ENCODE measurements at places on chromosomes 2 and 18. TPM values are rescaled to one million over a fixed set of nuclear protein-coding genes. Genes with fewer than 3 reads are reported as not detected.

DNA sequence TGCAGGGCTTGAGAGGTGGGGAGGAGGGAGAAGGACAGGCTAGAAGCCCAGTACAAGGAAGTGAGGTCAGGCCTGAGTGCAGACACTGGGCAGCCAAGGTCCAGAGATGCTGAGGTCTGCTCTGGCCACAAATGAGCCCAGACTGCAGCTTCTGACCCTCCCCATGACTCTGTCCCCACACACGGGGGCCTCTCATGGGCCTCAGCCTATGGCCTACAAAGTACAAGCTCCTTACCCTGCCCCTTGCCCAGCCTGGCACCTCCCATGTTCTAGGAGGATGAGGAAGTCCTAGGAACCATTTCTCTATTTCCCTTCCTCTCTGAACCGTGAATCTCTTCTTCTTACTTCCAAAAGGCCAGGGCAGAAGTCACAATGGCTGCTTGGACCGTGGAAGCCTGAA is 193.8 kb downstream of the ANKRD30B start:
- no peak for DNase-seq

GRCh38 chr2:98847853-98848252 is 88.2 kb downstream of the CRACDL start:
- DNase-seq: no peak

EN1 gene
- total RNA-seq: 0.28 TPM

SPP2 gene
- not detected for total RNA-seq

DNA sequence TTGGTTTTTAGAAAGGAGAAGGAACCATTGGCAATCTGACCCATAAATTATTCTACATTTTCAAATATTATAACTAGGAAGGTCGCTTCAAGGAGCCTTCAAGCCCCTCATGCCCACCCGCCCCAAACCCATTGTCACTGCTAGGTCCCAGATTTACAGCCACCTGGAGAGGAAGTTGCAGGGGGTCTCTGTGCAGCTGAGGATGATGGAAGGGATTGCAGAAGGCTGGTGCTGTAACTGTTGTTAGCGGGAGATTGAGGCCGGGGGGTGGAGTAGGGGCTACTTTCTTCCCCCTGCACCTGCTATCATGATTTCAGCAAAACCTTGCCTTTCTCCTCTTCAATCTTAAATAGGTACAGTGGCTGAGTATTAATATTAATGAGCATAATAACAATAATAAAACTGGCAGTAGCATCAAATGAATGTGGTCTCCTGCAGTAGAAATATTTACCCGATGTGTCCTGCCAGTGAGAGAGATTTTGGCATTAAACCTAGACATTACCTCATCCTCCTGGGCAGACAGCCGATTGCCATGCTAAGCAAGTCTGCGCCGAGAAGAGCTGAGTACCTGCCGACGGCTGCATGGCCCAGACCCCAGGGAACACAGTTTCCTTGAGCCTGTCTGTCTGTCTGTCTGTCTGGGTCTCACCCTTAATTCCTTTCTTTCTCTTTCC is 225.4 kb downstream of the FAM210A start:
- DNase-seq: no peak

DNA sequence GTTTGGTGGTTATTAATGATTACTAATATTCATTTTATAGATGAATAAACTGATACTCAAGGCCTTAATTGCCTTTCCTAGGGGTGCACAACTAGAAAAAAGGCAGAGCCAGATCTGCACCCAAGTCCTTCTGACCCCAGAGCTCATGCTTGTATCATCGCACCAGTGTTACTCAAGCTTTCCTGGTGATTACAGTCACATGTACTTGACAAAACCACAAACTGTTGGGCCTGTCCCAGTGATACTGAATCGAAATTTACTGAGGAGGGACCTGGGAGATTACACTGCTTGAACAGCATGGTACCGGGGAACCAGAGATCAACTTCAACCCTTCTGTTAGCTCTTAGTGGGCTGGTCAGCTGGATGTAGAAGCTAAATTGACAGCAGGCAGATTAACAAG is 33.7 kb downstream of the FASTKD2 start:
- DNase-seq: no peak

SERPINB7 gene
- total RNA-seq: 1.1 TPM

AQP12B gene
- not detected for total RNA-seq

DNA sequence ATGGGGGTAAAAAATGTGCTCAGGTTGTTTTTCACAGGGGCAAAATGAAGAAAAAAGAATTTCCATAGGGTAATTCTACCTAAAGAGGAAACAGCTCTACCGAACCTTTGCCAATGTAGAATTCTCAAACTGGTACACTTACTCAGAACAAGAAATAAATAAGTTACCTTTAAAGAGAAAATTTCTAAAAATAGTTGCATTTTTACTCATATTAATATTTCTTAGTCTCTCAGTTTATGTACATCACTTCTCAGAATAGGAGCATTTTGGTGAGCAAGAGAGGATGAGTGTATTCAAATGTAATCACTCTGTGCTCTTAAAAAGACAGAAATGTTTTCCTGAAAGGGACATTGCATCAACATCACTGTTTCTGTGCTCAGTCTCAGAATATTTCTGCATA is 574.7 kb upstream of the SLC8A1 start:
- no peak for DNase-seq

TMEM200C gene
- not detected for total RNA-seq

DNA sequence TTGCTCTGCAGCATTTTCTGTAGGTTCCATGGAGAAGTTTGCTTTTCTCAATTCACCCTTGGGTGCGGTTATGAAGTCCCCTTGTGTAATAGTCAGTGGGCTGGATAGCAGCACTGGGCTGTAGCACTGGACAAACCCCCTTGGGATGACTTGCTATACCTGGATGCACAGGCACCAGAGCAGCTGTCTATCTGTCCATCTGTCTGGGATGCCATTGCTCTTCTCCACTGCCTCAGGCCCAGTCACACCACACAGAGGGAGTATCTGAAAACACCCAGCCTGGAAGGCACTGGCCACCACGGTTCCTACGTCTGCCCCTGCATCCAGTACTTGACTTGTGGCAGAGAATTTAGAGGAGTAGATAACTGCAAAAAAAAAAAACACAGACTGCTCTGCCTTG is 254.5 kb downstream of the TFCP2L1 start:
- no peak for DNase-seq

RAB27B gene
- total RNA-seq: 1.8 TPM

DNA sequence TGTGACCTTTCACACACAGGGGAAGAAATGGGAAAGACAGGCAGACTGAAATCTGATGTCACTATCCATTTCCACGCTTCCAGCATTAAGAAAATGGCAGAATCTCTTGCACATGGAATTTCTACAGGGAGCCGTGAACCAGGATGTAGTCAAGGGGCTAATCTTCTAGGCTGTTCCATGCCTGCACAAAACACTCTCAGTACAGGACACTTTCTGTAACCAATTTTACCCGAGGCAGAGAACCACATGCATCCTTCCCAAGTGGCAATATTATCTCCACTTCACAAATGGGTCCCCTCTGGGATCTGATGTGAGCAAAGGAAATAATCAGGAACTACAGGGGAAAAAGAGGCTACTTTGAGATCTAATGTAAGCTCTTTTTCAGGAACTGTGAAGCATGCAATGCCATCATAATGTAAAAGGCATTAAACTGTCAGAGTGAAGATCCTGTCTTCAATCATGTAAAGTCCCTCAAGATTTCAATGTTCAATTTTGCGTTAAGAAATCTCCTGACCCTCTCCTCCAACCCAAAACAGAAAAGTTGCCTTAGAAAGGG is 236.9 kb downstream of the RBM43 start:
- DNase-seq: no peak

- DNase-seq: no peak
Measured at GRCh38 chr18:24918257-24918656, 433.7 kb downstream of the ZNF521 start.

- no peak for DNase-seq
Measured at GRCh38 chr2:139067874-139068273, 287.7 kb upstream of the NXPH2 start.

- no peak for DNase-seq
Measured at GRCh38 chr2:51722311-51722710, 690.4 kb upstream of the NRXN1 start.

YES1 gene
- total RNA-seq: 91.0 TPM

GRCh38 chr2:84055816-84056215 is 403.3 kb downstream of the SUCLG1 start:
- no peak for DNase-seq

STAT4 gene
- 29.4 TPM for total RNA-seq

FAP gene
- total RNA-seq: 11.8 TPM

DNA sequence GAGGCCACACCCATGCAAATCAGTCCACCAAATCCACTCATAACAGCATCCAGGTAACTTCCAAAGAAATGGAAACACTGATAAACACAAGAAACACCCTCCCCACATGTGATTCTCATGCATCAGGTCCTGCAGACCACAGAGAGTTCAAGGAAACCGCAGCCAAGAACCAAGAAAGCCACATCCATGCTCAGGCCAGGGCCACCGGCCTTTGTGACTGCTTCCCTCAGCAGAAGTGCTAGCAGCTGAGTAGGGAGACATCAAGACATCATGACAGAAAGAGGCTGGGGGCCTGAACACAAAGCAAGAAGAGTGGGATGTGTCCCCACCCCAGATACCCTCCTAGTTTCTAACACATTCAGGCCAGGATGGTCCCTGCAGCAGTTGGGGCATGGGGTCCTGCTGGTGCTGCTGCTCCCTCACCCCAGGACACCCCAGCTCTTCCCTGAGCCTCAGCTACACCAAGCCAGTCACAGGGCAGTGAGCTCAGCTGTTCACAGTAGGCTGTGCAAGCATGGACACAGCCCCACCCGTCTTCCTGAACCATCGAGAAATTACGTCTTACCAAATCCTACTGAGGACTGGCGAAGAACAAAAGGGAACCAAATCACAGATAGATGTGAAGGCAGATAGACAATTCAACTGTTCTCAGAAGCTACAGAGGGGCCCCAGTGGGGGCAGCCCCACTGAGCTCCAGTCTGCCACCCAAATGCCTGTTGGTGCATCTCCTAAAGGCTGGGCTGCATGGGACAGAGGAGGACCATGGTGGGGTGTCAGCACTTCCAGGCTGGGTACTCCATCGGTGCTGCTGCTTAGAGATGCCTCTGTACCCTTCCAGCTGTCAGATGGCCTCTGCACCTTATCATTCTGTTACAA is 60.9 kb downstream of the HDAC4 start:
- no peak for DNase-seq

LBX2 gene
- 0.79 TPM for total RNA-seq

- no peak for DNase-seq
Measured at GRCh38 chr2:196511258-196512168, 128.0 kb upstream of the CCDC150 start.

LIMS4 gene
- total RNA-seq: 20.2 TPM

- DNase-seq: no peak
Measured at GRCh38 chr2:109253217-109253616, 124.2 kb downstream of the SH3RF3 start.

CXCR2 gene
- 19.2 TPM for total RNA-seq

- no peak for DNase-seq
Measured at GRCh38 chr2:29393676-29394075, 278.5 kb downstream of the CLIP4 start.

DNA sequence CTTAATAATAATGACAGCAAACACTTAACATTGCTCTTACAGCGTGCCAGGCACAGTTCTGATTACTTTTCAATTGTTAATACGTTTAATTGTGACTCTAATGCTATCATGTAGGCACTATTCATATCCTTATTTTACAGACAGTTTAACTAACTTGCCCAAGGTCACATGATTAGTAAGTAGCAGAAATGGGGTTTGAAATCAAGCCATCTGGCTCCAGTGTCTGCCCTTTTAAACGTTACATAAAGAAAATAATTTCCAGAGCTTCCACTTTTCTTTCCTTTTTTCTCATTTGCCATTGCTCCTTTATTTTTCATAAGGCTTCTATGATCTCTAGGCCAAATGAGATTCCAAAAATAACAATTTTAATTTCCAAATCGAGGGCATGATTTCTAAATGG is 50.6 kb upstream of the IKZF2 start:
- DNase-seq: no peak

CYTIP gene
- 15.0 TPM for total RNA-seq

DNA sequence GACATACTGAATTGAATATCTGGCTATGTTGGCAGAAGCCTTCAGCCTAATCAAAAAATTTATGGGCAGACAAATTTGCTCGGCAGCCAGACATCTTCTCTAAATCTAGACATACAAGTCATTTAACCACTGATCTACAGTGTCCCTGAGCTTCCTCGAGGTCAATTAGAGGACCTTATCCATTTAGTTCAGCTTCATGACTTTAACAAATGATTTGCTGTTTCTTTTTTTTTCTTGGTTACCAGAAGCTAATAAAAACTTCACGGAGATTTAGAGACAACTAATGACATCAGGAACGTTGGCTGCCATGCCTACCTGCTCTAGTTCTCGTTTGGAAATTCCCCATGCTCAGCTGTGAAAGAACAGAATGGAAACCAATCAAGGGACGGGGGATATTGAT is 223.8 kb downstream of the BCL2 start:
- DNase-seq: no peak

PIEZO2 gene
- 2.7 TPM for total RNA-seq

DNA sequence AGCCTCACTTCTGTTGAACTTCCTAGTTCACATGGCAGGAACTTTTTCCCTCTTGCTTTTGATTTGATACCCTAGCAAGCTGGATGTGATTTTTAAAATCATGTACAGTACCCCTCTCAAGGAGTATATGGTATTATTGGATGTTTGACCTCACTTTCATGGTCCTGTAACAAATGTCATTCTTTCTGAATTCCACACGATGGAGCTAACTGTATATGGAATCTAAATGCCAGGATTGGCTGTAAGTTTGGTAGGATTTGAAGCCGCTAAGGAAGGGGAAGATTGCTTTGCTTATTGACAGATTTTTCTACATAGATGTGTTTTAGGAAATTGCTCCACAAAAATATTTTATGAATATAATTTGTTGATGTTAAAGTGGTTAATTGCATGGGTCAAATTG is 18.3 kb downstream of the MAIP1 start:
- DNase-seq: no peak

GRCh38 chr2:152556506-152556905 is 160.8 kb downstream of the PRPF40A start:
- no peak for DNase-seq

GRCh38 chr18:52160636-52161035 is 179.4 kb upstream of the DCC start:
- DNase-seq: no peak

DNA sequence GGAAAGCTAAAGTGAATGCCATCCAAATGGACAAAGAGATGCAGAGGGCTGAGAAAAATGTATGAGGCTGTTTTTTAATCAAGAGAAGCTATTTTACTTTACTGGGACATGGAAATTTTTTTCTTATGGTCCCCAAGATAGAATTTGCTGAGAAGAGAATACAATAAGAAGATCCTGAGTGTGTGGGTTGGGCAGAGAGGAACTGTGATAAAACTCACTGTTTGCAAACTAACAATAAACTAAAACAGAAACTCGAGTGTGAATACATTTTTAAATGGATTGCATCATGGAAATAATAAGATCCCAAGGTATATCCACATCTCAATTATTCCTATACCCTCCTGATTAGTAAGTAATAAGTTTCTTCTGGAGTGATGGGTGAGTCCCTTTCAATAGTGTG is 4.4 kb downstream of the NEB start:
- no peak for DNase-seq

GCG gene
- total RNA-seq: not detected

GRCh38 chr2:233288663-233289062 is 19.0 kb upstream of the SAG start:
- no peak for DNase-seq

CAPN14 gene
- total RNA-seq: 0.13 TPM

- no peak for DNase-seq
Measured at GRCh38 chr2:105770149-105770548, 25.4 kb downstream of the NCK2 start.

- DNase-seq: no peak
Measured at GRCh38 chr18:79742076-79742475, 55.7 kb upstream of the KCNG2 start.

RNF144A gene
- 13.7 TPM for total RNA-seq

GRCh38 chr2:100142393-100142792 is at the start of gene AFF3:
Gene AFF3 (minus strand): TSS chr2:100142590. CDS start chr2:100104454, 38,136 bp downstream.
- DNase-seq: no peak

Measured in omental fat pad (tissue), 4 donors.